ENCODE measurements at places on chromosomes 5 and 9. TPM values are rescaled to one million over a fixed set of nuclear protein-coding genes. Genes with fewer than 3 reads are reported as not detected.
A peak's percentile ranks its signal among the peaks of the same experiment; 100 is the strongest.

ZNF354C gene
- not detected for total RNA-seq

CARTPT gene
- not detected for total RNA-seq

DNA sequence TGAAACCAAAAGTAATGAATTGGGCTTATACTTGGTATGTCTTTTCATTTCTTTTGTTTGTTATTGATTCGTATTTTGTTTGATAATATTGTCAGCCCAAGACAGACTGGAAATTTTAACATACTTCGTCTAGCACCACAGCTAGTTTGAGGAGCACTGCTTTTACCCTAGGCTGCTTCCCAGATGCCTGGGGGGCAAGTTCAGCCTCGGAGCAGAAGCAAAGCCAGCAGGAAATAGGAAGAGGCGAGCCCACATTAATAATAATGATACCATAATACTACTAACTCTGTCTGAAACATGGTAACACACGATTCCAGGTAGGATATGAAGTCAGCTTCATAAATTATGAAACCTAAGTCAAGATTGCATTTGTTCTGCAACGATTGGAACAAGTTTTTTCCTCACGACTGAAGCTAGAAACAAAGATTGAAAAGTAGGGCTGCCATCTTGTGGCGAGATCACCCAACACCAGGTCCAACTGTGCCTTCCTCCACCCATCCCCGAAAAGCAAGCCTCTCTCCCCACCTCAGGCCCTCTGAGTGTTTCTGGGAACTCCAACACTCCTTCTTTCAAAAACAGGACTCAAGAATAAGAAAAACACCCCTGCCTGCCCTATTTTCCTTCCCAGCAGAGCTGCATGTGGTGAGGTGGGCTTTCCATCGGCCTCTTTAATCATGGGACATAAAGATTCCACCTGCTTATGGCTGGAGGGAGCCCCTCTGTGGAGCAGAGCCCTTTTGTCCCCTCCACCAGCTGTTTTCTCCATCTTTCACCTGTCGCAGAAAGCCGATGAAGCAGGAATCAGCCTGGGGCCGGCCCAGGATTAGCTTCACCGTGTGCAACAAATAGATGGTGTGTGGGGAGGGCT lies 236.4 kb downstream of the CAAP1 start:
- peaks cover 32% of the 10 kb centered on the region for H3K4me1 ChIP-seq
- H3K36me3 ChIP-seq: no peaks in the 10 kb centered on the region
- DNase-seq: peak; percentile 80
- H3K4me3 ChIP-seq: peak overlapping the region; percentile 47

GRCh38 chr5:138725153-138725817 lies 27.9 kb upstream of the CTNNA1 start:
- peak; percentile 81 for DNase-seq
- H3K36me3 ChIP-seq: no peaks in the 10 kb centered on the region
- H3K27ac ChIP-seq: no peak overlapping the region
- H3K4me3 ChIP-seq: no peak overlapping the region
- H3K27me3 ChIP-seq: no peaks in the 10 kb centered on the region
- peaks cover 11% of the 10 kb centered on the region for H3K4me1 ChIP-seq

- no peak overlapping the region for H3K4me3 ChIP-seq
- H3K36me3 ChIP-seq: no peaks in the 10 kb centered on the region
- no peaks in the 10 kb centered on the region for H3K27me3 ChIP-seq
- H3K4me1 ChIP-seq: no peaks in the 10 kb centered on the region
These were observed 36.1 kb downstream of the LHFPL2 start for GRCh38 chr5:78612227-78613150.

DNA sequence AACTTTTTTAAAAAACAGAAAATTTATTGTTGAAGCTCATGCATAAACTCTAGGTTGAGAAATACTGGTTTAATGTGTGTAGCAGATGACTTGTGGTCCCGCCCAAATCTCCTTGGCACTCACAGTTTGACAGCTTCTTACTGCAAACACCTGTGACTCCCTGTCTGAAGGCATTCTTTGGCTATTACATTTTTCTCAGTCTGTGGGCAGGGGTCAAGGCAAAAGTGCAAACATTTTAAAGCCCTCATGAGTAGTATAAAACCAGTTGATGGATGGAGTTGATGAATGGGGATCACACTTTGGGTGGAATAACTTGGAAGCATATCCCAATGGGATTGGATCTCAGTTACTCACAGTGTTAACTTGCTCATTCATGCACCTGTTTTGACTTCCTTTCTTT lies 1007.0 kb upstream of the NUDT12 start:
- H3K4me3 ChIP-seq: no peak overlapping the region
- no peaks in the 10 kb centered on the region for H3K36me3 ChIP-seq
- H3K4me1 ChIP-seq: no peaks in the 10 kb centered on the region
- no peak overlapping the region for H3K27ac ChIP-seq
- no peak for DNase-seq

- DNase-seq: no peak
- H3K4me3 ChIP-seq: no peak overlapping the region
- H3K27ac ChIP-seq: no peak overlapping the region
- no peaks in the 10 kb centered on the region for H3K4me1 ChIP-seq
- no peaks in the 10 kb centered on the region for H3K27me3 ChIP-seq
- H3K36me3 ChIP-seq: no peaks in the 10 kb centered on the region
These were observed 292.8 kb downstream of the ARL15 start for GRCh38 chr5:54017580-54017979.

DNA sequence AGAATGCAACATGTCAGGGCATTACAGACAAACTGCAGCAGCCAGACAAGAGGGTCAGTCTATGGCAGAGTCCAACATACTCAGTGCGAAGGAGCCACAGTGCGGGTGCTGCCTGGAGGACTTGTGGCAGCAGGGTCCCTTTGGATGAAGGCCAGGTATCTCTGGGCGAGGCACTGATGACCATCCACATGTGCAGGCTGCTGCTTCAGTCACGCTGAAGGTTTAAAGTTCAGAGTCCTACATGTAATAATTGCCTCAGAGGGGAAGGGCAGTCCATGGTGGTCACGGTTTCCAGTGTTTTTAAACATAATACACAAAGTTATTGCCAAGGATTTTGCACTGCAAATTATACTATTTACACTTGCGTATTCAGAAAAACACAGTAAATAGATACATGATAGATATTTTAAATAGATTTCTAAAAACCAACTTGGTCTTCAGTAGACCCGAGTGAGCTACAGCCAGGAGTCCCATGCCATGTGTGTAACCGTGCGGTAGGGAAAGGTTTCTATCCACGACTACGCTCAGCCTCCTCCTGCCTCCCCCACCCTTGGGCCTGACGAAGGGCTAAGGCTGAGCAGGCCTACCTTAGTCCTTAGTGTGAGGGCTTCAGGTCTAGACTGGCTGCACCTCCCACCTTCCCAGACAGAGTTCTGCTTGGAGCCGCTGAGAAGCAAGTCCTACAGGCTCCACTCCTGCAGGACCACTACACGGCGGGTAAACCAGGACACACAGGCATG lies 76.2 kb downstream of the GPR21 start:
- H3K27me3 ChIP-seq: no peaks in the 10 kb centered on the region
- no peak overlapping the region for H3K4me3 ChIP-seq
- DNase-seq: no peak
- peaks cover 27% of the 10 kb centered on the region for H3K36me3 ChIP-seq
- peaks cover 7% of the 10 kb centered on the region for H3K4me1 ChIP-seq

- H3K27me3 ChIP-seq: no peaks in the 10 kb centered on the region
- no peak overlapping the region for H3K27ac ChIP-seq
- H3K4me1 ChIP-seq: no peaks in the 10 kb centered on the region
- DNase-seq: no peak
- H3K4me3 ChIP-seq: no peak overlapping the region
These were observed 425.6 kb upstream of the MEF2C start for GRCh38 chr5:89308606-89309040.

- no peak overlapping the region for H3K27ac ChIP-seq
- no peaks in the 10 kb centered on the region for H3K36me3 ChIP-seq
- H3K4me3 ChIP-seq: no peak overlapping the region
- H3K27me3 ChIP-seq: no peaks in the 10 kb centered on the region
These were observed 251.6 kb downstream of the GRIA1 start for GRCh38 chr5:153742060-153742459.

- no peak for DNase-seq
- H3K27me3 ChIP-seq: no peaks in the 10 kb centered on the region
- H3K36me3 ChIP-seq: no peaks in the 10 kb centered on the region
- H3K4me1 ChIP-seq: no peaks in the 10 kb centered on the region
These were observed 372.6 kb downstream of the ZNF608 start for GRCh38 chr5:124373883-124374282.

- no peak overlapping the region for H3K4me3 ChIP-seq
- no peak for DNase-seq
- peaks cover 4% of the 10 kb centered on the region for H3K36me3 ChIP-seq
- H3K4me1 ChIP-seq: peaks cover 91% of the 10 kb centered on the region
- peak overlapping the region; percentile 96 for H3K27ac ChIP-seq
These were observed 42.7 kb upstream of the GRHPR start for GRCh38 chr9:37379835-37380234.

DNA sequence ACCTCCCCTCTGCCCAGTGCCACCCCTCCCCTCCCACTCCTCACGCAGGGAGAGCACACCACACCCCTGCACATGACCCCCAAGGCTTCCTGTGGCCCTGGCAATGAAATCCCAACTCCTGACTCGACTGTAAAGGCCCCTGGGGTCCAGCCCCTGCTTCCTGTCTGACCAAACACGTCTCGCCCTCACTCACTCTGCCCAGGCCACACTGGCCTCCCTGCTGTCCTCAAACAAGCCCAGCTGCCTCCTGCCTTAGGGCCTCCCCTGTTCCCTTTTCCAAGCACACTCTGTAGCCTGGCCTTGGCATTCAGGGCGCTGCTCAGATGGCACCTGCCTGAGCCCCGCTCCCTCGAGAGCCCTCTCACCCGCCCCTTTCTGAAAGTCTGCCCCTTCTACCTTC lies 42.4 kb downstream of the HK3 start:
- no peak overlapping the region for H3K27ac ChIP-seq
- H3K36me3 ChIP-seq: no peaks in the 10 kb centered on the region
- DNase-seq: no peak
- H3K27me3 ChIP-seq: no peaks in the 10 kb centered on the region
- no peak overlapping the region for H3K4me3 ChIP-seq
- peaks cover 3% of the 10 kb centered on the region for H3K4me1 ChIP-seq

DNA sequence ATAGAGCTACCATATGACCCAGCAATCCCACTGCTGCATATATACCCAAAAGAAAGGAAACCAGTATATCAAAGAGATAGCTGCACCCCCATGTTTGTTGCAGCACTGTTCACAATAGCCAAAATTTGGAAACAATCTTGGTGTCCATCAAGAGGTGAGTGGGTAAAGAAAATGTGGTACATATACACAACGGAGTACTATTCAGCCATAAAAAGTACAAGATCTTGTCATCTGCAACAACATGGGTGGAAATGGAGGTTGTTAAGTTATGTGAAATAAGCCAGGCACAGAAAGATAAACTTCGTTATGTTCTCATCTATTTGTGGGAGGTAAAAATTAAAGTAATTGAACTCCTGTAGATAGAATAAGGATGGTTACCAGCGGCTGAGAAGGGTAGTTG lies 145.0 kb downstream of the MED27 start:
- DNase-seq: no peak
- H3K27me3 ChIP-seq: no peaks in the 10 kb centered on the region
- H3K36me3 ChIP-seq: no peaks in the 10 kb centered on the region
- H3K27ac ChIP-seq: no peak overlapping the region
- H3K4me3 ChIP-seq: no peak overlapping the region
- H3K4me1 ChIP-seq: no peaks in the 10 kb centered on the region

DNA sequence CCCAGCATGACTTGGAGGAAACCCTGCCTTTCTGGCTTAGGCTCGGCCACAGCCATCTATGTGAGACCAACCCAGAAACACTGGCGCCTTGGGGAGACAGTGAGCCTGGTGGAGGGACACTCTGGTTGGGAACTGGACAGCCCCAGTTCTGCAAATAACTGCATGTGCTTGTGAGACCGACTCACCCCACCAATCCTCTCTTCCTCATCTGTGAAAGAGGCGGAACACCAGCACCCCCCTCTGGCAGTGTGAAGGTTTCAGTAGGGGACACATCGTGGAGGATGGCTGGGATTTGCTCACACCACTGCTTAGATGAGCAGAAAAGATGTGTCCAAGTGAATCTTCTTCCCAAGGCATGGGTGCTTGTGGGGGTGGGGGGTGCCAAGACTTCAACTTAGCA lies 43.4 kb upstream of the N4BP3 start:
- no peaks in the 10 kb centered on the region for H3K27me3 ChIP-seq
- no peaks in the 10 kb centered on the region for H3K36me3 ChIP-seq
- H3K27ac ChIP-seq: no peak overlapping the region

DNA sequence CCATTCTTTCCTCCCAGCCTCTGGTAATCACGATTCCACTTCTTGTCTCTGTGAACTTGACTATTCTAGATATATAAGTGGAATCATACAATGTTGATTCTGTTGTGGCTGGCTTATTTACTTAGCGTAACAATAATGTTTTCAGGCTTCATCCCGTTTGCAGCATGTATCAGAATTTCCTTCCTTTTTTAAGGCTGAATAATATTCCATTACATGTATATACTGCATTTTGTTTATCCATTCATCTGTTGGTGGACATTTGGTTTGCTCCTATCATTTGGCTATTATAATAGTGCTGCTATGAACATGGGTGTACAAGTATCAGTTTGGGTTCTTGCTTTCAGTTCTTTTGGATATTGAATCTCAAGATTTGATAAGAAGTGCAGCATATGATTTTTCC lies 239.7 kb upstream of the ZNF608 start:
- no peaks in the 10 kb centered on the region for H3K36me3 ChIP-seq
- H3K27ac ChIP-seq: no peak overlapping the region
- H3K27me3 ChIP-seq: no peaks in the 10 kb centered on the region
- H3K4me1 ChIP-seq: peaks cover 2% of the 10 kb centered on the region

GRCh38 chr9:99601571-99602111 lies 220.0 kb upstream of the NR4A3 start:
- no peak overlapping the region for H3K4me3 ChIP-seq
- no peak for DNase-seq
- no peaks in the 10 kb centered on the region for H3K36me3 ChIP-seq
- no peaks in the 10 kb centered on the region for H3K27me3 ChIP-seq

DNA sequence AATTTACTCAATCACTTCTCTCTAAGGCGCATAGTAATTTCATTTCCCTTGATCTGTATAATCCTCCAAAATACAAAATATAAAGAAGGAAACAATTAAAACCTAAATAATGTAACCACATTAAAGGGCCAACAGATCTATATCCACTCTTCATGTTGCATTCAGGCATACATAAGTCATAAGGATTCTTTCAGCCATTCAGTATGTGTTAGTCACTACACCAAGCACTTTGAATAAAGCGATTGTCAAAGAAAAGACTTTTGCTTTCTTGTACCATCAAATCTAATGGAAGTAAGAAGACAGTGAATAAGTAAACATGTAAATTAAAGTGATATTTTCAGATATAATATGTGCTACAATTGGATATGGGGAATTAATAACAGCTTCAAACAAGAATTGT lies 569.2 kb upstream of the PTPRD start:
- H3K27me3 ChIP-seq: no peaks in the 10 kb centered on the region
- H3K27ac ChIP-seq: no peak overlapping the region
- DNase-seq: no peak
- no peak overlapping the region for H3K4me3 ChIP-seq
- no peaks in the 10 kb centered on the region for H3K4me1 ChIP-seq
